CD4-positive, alpha-beta T cell treated with Interferon alpha-2 for 1 hour (primary cell): ENCODE measurements at places on chromosomes 6 and 20.

DNA sequence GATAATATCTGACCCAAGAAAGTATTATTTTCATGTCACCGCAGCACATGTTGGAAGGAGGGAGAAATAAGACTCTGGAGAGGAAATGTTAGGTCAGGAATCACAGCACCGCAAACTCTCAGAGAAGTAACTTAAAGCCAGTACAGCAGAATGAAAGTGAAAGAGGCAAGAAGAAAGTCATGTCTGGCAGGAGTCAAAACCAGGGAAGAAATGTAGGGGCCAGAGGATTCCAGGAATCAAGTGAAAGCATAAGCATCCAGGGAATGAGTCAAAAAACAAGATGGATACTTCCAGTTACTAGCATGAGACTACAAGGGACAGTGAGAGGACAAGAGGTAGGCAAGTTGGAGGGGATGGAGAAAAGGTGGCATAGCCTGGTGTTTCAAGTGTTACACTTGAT lies 80.4 kb downstream of the AK9 start:
- DNase-seq, result no peak

- no peak for DNase-seq
These were observed 24.8 kb downstream of the RREB1 start for GRCh38 chr6:7132398-7133035.

DNA sequence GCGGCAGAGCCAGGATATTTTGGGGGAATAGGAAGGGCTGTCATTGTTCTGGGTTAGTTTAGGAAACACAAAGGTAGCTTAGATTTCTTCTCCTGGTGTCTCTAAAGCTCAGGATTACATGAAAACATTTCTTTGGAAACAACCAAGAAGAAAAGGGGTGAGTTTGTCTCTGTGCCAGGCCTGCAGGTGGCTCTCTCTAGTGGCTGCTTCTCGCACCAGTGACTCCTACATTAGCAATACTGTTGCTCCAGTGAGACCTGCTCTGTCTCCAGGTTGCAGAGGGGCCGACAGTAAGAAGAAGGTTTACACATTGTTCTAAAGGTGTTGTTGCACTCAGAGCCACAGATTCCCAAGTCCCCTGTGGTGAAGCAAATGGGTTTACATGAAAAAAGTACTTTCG lies 104.6 kb upstream of the GLP1R start:
- DNase-seq, result no peak

GRCh38 chr6:147022041-147022440 lies 182.2 kb upstream of the STXBP5 start:
- no peak for DNase-seq

GRCh38 chr6:22081709-22082108 lies 215.1 kb downstream of the PRL start:
- DNase-seq, result no peak

DNA sequence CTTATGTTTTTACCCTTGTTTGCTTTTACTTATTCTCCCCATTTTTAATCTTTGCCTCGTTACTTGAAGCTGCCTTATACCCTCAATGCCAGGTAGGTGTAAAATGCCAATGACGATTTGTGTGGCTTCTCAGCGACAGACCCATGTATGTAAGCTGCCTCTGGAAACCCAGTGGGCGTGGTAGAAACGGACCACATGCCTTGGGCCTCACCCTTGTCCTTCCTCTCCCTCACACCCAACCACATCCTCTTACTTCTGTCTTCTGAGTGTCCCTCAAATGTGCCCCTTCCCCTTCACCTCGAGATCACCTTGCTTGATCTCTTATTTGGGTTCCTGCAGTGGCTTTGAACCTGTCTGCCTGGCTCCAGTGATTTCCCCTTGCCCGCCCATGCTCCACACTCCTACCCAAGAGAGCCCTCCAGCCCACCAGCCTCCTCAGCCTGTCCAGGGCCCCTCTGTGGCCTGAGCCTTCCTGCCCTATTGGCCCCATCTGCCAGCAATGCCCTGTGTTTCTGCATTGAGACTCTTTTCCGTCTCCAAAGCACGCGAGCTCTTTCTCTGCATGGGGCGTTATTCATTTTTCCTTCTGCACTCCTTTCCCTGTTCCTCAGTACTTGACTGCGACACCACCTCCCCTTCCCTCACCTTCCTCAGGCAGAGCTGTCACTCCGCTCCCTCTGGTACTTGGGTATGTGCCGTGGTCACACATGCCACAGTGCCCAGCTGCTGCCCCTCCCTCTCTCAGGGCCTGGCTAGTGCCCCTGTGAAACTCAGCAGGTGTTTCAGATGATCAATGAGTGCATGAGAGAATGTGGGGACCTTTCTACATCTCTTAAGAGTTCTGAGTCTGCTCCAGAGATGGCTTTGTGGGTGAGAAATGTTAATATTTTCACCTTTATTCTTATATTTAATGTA lies 115.4 kb downstream of the SLX4IP start:
- DNase-seq, result no peak

DNA sequence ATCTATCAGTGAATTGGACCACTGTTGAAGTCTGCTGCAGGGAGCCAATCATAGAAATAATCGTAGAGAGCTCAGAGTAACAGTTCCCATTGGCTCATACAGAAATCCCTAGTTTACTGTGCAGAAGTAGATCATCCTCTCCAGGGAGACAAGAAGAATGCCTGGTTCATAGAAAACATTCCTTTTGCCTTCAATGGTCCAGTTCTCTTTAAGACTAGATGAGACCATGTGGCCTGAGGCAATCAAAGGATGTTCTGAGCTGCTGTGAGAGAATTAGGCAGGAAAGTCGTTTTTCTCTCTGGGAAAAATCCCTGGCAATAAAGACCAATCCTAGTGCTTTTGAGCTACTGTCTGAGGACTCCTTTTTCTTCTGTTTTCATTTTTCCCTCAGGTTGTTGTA lies 208.4 kb downstream of the CENPW start:
- DNase-seq, result no peak
